Iris pigment epithelial cell (primary cell): ENCODE measurements at places on chromosomes 4 and X.

DNA sequence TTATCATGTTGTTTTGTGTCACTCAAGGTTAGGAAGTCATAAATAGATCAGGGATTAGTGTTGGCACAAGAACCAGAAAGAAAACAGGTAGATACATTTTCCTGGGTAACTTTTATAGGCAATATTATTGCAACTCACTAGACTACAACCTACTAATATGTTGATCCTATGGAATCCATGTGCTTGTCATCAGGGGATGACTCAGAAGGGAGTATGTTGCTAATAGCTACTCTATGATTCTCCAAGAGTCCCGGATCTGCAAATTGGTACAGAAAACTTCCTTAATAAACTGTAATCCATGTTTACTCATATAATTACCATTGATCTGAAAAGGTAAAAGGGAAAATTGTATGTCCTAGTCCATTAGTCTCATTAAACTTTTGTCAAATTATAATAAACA, 11.7 kb upstream of the GNRHR start:
- DNase-seq = peak; percentile 26

GRCh38 chrX:128106630-128107029, 54.4 kb upstream of the ACTRT1 start:
- peak; percentile 14 for DNase-seq

DNA sequence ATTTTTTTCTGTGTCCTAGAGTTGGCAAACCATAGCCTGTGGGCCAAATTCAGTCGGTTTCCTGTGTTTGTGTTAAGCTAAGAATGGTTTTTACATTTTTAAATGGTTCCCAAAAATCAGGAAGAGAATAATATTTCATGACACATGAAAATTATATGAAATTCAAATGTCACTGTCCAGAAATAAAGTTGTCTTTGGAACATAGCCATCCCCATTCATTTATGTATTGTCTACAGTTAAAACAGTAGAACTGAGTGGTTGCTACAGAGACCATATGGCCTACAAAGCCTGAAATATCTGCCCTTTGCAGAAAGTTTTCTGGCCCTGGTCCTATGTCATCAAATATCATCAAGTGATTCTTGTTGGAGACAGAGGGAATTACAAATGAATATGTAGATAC, 15.5 kb downstream of the FRMPD4 start:
- DNase-seq = no peak

DNA sequence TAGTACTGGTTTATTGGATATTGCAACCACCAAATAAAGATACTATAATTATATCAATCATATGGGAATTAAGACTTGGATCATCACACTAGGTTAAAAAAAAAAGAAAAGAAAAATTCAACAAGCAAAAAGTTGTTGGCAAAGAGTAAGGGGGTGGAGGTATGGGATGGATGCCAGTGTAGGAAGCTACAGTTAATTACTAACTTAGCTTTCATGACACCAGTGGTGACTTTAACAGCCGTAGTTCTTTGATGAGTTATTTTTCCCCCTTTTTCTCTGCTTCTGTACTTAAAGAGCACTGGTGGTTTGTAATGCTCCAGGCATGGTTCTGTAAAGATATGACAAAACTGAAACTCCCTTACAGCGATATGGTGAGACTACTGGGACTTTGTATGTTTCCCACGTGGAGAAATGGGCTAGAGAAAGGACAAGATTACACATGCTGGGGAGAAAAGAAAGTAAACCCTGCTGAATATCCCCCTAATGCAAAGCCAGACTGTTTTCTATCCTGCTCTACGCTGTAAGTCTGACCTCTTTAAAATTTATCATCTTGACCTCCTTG, 210.8 kb downstream of the SPOCK3 start:
- no peak for DNase-seq

DNA sequence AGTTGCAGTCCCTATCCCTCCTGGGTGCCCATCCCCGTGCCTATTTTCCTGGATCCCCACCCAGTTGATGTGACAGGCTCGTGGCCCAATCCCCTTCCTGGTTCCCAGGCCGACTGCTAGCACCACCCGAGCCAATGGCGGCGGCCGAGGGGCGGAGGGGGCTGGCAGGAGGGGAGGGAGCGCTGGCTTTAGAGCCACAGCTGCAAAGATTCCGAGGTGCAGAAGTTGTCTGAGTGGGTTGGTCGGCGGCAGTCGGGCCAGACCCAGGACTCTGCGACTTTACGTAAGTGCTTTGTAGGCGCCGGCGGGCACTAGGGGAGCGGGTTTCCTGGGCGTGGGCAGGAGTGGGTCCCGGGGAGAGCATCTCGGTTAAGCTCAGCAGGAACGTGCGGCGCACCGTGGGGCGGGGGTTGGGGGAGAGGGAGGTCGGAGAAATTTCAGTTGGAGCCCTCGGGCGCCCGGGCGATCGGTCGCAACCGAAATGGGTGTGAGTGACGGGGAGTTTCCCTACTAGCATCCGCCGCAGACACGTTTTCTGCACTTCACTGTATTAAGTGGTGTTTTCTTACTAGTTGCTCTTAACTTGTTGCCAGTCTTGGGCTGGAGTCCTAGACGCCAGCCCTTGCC, at the start of gene PLS3:
Gene PLS3, plus strand, starts transcription at position 197 of the 627 bp plus-strand sequence. CDS start 49,077 bp downstream, outside the sequence.
- peak; percentile 88 for DNase-seq

- DNase-seq = peak; percentile 7
Observed at GRCh38 chr4:112818594-112818965, 181.6 kb downstream of the LARP7 start.

DNA sequence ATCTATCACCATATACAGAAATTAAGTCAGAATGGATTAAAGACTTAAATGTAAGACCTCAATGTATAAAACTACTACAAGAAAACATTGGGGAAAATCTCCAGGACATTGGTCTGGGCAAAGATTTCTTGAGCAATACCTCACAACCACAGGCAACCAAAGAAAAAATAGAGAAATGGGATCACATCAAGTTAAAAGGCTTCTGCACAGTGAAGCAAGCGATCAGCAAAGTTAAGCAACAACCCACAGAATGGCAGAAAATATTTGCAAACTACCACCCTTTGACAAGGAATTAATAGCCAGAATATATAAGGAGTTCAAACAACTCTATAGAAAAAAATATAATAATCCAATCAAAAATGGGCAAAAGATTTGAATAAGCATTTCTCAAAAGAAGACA, 236.9 kb upstream of the EMCN start:
- no peak for DNase-seq

DNA sequence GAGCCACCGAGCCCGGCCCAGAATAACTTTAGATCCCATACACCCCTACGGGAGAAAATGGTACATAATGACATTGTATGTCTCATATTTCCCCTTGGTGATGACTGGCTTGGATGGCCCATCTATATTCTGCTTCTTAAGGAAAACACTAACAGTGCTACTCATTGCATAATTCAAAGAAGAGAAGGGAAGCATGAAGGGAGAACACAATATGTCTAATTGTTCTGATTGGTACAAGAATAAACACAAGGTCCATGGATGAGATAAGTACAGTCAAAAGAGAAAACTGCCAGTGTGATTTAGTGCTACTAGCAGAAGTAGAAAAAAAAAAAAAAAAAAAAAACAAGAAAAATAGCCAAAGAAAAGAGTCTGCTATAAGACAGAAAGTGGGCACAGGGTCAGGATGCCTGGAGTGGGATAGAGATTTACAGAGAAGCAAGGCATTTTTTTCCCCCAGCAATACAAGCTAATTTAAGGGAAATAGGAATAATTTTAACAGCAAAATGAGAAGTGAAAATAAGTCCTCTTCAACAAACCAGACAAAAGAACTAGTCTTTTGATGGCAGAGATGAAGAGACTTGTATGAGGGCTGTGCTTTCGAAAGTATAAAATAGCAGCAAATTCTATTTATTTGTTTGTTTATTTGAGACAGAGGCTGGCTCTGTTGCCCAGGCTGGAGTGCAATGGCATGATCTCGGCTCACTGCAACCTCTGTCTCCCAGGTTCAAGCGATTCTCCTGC, 96.5 kb upstream of the MAP3K15 start:
- no peak for DNase-seq

GRCh38 chr4:159552979-159553768, 450.3 kb downstream of the RAPGEF2 start:
- no peak for DNase-seq
